ENCODE measurements at places on chromosomes 3 and 15.
A peak's percentile ranks its signal among the peaks of the same experiment; 100 is the strongest.

DNA sequence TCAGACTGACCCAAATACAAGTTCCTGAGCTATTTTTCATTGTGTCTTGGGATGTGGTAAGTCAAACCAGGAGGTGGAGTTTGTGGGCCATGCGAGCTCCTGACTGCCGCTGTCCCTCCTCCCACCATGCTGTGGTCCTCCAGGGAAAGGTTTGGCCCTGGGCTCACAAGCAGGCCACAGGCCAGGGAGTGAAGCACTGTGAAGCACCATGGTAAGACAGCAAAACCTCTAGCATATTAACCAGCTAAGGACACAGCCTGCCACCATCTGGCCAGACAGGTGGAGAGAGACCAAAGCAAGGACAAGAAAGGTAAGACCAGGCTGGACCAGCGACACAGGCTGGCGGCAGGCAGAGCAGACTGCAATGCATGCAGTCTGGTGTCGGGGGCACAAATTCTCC is 15.3 kb downstream of the RAB43 start:
- DNase-seq = no peak

- DNase-seq = no peak
These were observed 147.2 kb upstream of the SLC2A2 start for GRCh38 chr3:171173736-171174135.

- DNase-seq = no peak
These were observed 39.3 kb downstream of the GLB1 start for GRCh38 chr3:33057320-33058298.

GRCh38 chr3:101010296-101010695 is 17.1 kb upstream of the ABI3BP start:
- DNase-seq = no peak

DNA sequence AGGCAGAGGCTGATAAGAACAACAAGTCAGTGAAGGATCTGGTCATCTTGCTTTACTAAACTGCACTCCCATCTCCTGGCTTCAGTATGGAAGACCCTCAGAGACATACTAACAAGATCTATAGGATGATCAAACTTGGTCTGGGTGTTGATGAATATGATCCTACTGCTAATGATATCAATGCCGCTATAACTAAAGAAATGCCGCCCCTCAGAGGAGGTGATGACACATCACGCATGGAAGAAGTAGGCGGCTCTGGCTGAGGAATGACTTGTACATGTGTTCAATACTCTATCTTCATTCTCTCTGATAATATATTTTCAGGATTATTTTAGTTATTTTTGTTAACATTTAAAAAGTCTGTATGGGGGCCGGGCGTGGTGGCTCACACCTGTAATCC is 17.5 kb upstream of the EIF2B5 start:
- no peak for DNase-seq

- no peak for DNase-seq
These were observed 103.0 kb downstream of the SUCNR1 start for GRCh38 chr3:151976211-151977050.

- DNase-seq = no peak
These were observed 76.5 kb upstream of the SPRED1 start for GRCh38 chr15:38176155-38176554.

DNA sequence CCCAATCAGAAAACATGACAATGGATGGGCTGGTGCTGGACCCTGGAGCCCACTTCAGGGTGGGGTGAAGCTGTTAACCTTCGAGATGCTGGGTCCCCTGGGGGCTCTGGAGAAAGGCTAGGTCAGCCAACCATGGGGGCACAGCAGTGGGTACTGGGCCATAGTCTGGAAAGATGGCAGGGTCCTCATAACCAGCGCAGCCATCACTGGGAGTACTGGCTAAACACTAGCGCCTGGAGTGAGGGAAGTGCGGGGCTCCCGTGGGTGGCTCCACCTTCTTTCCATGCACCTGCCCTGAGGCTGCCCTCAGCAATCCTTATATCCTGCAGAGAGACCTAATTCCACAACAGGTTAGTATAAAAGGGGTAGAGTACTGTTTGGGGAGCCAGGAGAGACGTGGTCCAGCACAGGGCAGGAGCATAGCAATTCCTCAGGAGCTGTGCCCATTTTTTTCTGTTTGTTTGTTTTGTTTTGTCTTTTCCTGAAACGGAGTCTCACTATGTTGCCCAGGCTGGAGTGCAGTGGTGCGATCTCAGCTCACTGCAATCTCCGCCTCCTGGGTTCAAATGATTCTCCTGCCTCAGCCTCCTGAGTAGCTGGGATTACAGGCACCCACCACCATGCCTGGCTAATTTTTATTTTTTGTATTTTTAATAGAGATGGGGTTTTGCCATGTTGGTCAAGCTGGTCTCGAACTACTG is 122.6 kb upstream of the MEF2A start:
- DNase-seq = no peak

DNA sequence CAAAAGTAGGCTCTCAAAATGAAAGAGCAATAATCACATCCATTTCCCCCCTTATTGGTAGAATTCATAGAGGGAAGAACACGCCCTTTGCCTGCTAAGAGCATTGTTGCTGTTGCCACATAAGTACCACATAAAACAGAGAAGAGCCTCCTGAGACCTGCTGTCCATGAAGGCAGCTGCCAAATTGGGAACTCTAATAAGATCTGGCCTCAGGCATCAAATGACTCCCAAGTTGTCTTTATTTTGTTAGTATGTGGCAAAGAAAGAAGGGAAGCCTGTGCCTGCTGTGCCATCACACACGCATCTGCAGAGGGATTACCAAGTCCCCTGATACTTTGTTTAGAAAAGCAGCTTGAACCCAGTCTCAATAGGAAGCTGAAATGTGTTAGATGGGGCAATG is 23.9 kb downstream of the VGLL3 start:
- DNase-seq = no peak

DNA sequence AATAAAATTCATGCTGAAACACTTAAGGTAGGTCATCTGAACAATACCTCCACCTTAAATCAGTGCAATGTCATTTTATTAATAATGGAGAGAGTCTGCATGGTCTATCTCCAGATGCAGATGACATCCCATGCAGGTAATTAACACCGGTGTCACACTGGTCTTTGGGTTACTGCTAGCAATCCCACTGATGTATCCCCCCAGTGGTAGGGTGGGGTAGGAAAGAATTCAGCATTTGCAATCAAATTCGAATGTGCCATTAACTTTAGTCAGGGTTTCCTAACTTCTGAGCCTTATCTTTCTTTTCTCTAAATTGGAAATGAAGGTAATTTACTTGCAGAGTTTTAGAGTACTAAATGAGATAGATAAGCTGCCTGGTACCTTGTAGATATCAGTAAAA is 44.4 kb downstream of the KIF15 start:
- no peak for DNase-seq

DNA sequence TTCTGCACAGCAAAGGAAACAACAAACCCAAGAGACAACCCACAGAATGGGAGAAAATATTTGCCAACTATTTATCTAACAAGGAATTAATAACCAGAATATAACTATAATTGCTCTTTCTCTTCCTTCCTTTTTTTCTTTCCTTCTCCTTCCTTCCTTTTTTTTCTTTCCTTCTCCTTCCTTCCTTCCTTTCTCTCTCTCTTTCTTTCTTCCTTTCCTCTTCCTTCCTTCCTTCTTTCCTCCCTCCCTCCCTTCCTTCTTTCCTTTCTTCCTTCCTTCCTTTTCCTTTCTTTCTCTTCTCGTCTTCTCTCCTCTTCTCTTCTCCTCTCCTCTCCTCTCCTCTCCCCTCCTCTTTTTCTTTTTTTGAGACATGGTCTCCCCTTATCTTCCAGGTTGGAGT is 345.4 kb upstream of the ARRDC4 start:
- no peak for DNase-seq

- no peak for DNase-seq
These were observed 278.2 kb downstream of the ISL2 start for GRCh38 chr15:76614725-76615124.

DNA sequence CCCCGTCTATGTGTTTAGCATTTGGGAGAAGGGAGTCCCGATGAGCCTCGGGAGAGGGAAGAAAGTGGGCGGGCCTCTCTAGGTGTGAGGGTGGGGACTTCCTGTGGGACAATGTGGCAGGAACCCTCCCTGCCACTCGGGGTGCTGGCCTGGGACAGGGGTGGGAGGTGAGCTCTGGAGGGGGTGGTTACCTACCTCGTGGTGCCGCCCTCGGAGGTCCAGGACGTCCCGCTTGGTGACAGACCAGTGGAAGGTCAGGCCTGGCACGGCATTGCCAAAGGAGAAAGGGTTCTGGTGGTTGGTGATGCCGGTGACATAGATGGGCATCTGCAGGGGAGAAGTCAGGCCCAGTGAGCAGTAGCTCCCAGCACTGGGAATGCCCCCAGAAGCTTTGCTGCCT is 83.5 kb downstream of the NUP210 start:
- DNase-seq = no peak

DNA sequence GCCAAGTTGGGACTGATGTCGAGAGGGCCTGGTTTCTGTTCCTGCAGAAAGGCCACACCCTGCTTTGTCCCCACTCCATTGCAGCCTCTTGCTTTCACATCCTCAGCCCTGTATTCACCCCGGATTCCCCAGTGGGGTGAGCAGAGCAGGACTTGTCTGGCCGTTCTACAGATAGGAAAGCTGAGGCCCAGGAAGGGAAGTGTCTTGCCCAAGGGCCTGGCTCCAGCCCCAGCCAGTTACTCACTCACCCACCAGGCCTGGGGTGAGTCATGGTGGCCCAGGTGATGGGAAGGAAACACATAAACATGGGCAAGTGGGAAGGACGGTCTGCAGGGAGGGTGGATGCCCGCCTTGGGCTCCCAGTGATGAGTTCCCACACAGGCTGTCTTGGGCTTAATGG is 6.1 kb upstream of the DUSP7 start:
- no peak for DNase-seq

DNA sequence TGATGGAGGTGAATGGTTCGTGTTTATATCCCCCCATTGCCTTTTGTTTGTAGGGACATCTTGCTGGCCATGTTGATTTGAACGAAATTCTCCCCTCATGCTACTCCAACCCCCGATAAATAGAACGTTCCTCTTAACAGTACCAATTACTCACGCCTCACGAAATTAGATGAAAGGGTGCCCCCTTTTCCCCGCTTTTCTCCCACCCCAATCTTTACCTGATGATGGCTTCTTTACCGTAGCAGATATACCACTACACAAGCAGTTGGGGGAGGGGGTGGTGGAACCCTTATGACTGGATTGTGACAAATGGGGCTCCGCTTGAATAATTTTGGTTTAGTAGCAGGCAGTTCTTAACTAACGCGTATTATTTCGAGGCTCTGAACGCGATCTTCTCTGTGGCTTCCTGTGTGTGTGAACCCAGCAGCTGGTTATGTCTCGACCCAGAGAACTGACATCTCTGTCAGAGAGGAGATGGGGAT is 1.1 kb downstream of the PIAS1 start:
- DNase-seq = peak; percentile 67

DNA sequence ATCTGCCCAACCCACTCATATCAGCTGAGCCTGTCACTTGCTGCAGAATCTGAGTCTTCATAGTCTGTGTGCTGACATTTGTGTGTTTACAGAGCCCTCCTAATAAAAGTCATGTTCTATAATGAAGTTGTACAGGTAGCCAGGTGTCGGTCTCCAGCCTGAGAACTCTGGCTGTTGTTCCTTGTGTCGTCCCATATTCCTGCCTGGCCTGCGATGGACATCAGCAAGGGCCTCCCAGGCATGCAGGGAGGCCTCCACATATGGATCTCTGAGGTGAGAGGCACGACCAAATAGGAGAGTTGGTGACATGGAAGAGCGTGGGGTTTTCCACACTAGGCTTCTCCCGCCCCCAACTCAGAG is 2.9 kb downstream of the VILL start:
- peak; percentile 5 for DNase-seq

- DNase-seq = no peak
These were observed 6.6 kb downstream of the MYZAP start for GRCh38 chr15:57598346-57598745.

DNA sequence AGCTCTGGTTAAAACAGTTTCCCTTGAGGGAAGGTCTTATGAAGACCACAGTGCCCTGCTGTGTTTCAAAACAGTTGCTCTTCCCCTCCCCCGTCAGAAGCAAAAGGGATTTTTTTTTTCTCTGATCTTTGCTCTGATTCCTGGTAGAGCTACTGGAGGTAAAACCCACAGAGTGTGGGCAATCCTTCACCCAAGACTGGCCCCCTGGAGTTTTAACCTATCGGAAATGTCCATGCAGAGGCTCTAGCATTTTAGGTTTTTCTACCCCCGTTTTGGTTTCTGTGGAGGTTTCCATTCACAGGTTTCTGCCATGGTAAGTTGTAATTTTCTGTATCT is 27.7 kb downstream of the GRM2 start:
- no peak for DNase-seq

GRCh38 chr3:187587076-187587475 is 83.1 kb downstream of the SST start:
- no peak for DNase-seq

GRCh38 chr15:53462651-53463050 is 296.8 kb downstream of the WDR72 start:
- DNase-seq = no peak

DNA sequence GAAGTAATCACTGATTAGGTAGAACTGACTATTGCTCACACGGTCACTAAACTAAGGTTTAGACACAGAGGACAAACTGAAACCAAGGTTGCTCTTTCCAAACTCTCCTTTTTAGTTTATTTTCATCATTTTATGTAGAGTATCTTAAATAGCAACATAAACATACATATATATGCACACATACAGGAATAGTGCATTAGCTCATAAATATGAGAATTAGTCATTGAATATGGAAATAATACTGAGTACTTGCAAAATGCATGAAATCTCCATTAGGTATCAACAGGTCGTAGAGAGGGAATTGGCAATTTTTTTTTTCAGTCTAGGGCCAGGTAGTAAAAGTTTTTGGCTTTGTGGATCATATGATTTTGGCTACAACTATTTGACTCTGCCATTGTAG is 557.1 kb downstream of the NLGN1 start:
- DNase-seq = no peak

- peak; percentile 75 for DNase-seq
These were observed 274.0 kb upstream of the TGFBR2 start for GRCh38 chr3:30332196-30333021.

DNA sequence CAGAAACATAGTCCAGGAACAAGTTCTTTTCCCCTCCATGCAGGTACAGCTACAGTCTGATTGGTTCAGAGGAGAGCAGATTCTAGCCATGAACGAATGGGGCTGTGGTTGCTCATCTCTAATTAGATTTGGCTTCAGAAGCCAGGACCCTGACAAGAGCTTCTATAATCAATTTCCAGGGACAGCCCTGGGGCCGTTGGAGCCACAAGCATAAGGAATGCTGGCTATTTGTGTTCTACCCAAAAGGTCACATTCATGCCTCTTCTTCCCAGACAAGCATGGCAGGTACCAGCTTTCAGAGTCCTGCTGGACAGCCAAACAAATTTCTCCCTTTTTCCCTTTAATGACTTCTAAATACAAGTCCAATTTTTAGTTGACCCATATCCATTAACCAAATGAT is 215.5 kb upstream of the LRTM1 start:
- DNase-seq = no peak

DNA sequence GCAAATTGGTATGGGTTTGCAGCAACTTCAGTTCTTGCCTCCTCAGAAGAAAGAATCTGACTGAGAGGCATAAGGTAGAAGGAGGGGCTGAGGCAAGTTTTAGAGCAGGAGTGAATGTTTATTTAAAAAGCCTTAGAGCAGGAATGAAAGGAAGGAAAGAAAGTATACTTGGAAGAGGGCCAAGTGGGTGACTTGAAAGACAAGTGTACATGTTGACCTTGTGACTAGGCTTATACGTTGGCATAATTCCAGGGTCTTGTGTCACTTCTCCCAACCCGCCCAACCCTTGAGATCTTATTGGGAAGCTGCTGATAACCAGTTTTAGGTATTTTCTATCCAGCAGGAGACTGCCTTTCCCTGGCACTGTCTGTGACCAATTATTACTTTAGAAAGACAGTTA is 436.9 kb upstream of the ZNF717 start:
- DNase-seq = no peak

GRCh38 chr3:63876260-63876659 is 12.6 kb downstream of the ATXN7 start:
- DNase-seq = no peak

GRCh38 chr3:9316881-9317361 is 45.9 kb upstream of the THUMPD3 start:
- no peak for DNase-seq

Data from stimulated activated naive CD4-positive, alpha-beta T cell (primary cell).